Adrenal gland (tissue), 19 donors: ENCODE measurements at places on chromosomes 2 and 18.

GRCh38 chr18:11672846-11673454 is 16.1 kb upstream of the GNAL start:
- no peak for DNase-seq

GRCh38 chr2:127917916-127918315 is 32.2 kb upstream of the AMMECR1L start:
- DNase-seq = no peak

- no peak for DNase-seq
Measured at GRCh38 chr2:26421961-26422360, 20.2 kb downstream of the DRC1 start.

DNA sequence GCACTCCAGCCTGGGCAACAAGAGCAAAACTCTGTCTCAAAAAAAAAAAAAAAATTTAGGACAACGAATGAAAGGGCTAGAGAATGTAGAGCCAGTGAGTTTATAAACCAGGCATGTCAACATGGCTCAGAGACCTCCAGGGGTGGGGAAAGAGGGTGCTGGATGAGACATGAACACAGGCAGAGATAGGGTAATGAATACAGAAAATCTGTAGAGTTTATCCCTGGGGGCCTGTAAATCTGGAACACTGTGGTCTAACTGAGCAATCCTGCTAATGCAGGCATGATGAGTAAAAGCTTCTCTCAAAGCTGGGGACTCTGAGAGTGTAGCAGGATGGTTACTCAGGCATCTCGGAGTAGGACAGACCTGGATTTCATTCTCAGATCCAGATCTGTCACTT is 59.2 kb upstream of the IGFBP2 start:
- DNase-seq = no peak

DNA sequence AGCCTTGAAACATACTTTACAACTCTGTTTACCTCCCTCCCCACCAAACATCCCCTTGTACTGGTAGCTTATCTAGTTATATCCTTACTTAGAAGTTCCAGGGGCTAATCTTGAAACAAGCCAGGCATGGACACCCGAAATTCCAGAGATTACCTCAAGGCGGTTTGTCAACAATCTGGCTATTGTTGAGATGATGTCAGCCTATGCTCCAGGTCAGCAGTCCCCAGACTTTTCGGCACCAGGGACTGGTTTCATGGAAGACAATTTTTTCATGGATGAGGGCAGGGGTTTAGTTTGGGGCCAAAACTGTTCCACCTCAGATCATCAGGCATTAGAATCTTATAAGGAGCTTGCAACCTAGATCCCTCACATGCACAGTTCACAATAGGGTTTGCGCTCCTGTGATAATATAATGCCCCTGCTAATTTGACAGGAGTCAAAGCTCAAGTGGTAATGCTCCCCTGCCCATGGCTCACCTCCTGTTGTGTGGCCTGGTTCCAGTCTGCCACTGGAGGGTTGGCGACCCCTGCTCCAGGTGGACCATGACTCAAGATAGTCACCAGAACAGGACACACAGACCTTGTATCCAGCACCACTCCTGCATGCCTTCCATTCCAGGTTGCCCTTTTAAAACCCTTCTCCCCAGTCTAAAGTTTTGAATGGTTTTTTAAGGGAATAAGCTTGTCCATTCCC is 171.2 kb downstream of the SPAG16 start:
- DNase-seq = no peak
